ENCODE measurements at places on chromosomes 2 and 18.

GRCh38 chr2:100580367-100581276 is 17.8 kb downstream of the PDCL3 start:
- DNase-seq: peak; percentile 46

- DNase-seq: no peak
Measured at GRCh38 chr2:37388074-37388473, 43.6 kb downstream of the QPCT start.

DNA sequence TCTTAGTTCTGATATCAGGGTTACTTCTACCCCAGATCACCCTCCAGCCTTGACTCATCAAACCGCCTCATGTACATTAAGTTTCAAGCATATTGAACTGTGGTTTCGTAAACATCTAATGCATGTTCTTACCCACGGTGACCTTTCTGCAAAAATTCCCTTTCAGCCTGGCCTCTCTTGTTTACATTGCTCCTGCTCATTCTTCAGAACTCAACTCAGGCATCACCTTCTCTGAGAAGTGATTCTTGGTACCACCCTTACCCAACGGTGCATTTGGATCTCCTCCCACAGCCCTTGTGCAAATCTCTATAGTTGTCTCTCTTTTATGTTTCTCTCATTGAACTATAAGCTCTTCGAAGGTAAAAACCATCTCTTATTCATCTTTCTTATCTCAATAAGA is 503.1 kb upstream of the PKDCC start:
- no peak for DNase-seq

- no peak for DNase-seq
Measured at GRCh38 chr2:113858764-113859163, 31.1 kb upstream of the ACTR3 start.

- DNase-seq: no peak
Measured at GRCh38 chr2:132407784-132408183, 8.8 kb upstream of the GPR39 start.

GRCh38 chr18:72360634-72361033 is 183.5 kb downstream of the CBLN2 start:
- no peak for DNase-seq

DNA sequence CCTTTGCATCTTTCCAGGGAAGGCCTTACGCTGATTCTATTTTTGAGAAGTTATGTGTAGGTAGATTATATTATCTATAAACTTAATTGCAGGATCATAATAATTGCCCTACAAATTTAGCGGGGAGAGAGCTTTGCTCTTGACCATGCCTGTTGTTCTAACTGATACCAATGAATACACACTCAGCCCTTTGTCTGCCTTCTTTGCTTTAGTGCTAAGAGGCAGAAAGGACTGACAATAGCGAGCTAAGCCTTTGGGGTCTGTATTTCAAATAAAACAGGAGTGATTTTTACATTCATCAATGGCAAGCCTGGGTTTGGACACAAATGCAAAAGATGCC is 115.3 kb upstream of the STON1 start:
- DNase-seq: no peak

DNA sequence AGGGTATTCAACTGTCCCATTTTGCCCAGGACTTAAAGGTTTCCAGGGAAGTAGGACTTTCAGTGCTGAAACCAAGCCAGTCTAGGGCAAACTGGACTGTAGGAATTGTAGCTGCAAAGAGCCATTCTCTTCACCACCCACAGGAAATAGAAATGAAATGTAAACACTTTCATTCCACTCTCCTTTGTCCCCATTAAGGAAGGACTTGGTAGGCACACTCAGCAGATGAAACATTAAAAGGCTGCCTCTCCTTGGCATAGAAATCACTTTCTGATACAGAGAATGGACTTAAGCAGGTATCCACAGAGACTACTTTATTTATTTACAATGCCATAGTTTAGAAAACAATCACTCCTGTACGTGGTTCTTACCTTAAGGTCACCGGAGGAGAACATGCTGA is 102.9 kb upstream of the CCDC195 start:
- DNase-seq: no peak

DNA sequence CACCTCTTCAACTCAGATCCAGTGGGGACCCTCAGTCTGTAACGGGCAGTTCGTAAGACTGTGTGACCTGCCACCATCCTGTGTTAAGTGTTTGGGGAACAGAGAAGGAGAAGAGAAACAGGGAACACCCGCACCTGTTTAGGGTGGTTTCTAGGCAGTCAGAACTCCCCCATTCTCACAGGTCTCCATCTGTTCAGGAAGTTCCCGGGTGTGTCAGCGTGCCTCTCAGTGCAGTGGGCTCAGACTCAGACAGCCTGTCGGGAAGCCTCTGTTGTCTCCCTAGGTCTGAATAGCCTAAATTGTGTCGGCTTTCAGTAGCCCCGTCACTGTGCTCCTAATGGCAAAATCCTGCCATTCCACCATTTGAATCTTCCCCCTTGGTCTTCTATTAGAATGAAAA is 256.6 kb downstream of the LOXHD1 start:
- DNase-seq: no peak

GRCh38 chr2:208361077-208361441 is 45.5 kb upstream of the PTH2R start:
- DNase-seq: no peak

DNA sequence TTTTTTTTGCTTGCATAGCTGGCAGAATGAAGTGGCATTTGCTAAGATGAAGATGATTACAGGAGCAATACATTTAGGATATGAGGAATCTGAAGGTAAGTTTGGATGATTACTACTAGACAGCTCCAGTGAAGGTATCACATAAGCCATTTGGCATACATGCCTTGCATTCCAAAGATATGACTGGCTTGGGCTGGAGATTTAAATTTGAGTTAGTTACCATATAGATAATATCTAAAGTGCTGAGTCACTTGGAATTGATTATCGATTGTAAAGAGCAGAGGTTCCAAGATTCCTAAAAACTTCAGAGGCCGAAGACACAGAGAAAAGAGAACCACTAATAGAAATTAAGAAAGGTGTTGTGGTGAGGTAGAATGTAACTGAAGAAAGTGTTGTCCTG is 1026.4 kb downstream of the DSC3 start:
- DNase-seq: no peak

GRCh38 chr2:33541243-33541642 is 57.9 kb downstream of the FAM98A start:
- no peak for DNase-seq

DNA sequence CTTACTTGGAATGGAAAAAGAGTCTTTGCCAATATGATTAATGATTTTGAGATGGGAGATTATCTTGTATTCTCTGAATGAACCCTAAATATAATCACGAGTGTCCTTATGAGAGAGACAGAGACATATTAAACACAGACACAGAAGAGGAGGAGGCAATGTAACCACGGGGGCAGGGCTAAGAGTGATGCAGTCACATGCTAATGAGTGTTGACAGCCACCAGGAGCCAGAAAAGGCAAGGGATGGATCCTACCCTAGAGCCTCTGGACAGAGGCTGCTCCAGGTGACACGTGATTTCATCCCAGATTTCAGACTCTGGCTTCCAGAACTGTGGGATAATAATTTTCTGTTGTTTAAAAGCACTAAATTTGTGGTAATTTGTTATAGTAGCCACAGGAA is 679.6 kb downstream of the MBD2 start:
- no peak for DNase-seq

DNA sequence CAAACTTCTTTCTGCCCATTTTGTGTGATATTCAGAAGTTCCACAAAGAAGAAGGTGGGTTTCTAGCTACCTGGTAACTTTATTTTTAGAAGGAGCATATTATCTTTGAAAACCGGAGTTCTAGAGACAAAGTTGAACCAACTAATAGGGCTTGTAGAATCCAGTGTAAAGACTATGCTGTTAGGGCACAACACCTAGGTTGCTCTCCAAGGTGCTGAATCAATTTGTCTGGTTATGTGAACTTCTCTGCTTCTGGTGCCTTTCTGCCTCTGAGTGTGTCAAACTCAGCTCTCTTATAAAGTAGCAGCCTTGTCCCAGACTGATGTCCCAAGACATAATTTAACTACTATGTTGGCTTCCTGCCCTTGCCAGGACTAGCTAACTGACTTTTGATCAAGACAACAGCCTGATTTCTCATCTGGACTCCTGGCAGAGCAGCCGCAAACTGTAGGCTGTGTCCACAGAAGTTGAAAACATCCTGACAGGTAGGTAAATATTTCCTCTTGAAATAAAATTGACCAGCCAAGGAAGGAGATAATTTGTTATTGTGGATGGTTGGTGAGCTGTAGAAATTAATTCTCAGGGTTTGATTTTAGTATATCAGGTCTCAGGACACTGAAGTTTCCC is 119.4 kb downstream of the CYRIA start:
- DNase-seq: no peak

DNA sequence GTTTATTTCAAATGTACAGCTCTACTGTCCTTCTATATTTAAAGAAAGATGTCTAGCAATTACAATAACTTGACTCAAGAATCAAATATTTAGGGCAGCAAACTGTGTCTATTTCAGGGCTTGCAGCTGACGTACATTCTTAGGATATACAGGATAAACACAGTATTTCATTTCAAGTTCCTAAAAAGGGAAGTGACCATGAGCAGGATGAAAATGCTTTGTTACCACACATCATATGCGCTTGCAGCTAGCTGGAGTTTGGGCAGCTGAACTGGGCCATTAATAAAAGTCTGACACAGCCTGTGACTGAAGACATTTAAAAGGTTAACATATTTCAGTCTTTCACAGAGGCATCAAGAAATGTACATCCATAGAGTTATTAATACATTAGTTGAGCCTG is 264.6 kb upstream of the TRIB2 start:
- DNase-seq: no peak

- no peak for DNase-seq
Measured at GRCh38 chr18:73038336-73038735, 170.5 kb upstream of the NETO1 start.

DNA sequence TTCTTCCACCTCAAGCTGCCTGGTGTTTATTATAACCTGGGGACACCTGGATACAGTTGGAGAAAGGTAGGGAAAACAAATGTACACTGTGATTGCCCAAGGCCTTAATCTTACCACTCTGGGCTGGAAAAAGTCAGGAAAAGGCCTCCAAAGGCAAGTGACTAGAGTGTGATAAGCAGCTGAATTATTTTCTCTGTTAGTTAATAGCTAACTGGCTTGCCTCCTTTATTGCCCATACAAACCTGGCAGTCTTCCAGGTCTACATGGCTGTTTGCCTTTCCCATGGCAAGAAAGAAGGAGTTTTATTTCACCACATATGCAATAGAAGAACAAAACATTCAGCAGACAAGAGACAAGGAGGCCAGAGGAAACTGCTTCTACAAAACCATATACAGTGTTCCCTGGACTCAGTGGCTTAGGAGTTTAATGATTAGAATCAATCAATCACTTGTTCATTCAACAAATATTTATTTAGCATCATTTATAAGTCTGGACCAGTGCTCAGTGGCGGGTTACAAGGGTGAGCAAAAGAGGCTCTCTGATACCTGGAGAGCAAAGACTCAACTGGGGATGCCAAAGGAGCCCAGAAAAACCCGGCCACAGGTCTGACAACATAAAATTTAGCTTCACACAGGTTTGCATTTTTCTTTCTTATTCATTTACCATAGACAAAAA is 27.5 kb upstream of the SUCLG1 start:
- no peak for DNase-seq

DNA sequence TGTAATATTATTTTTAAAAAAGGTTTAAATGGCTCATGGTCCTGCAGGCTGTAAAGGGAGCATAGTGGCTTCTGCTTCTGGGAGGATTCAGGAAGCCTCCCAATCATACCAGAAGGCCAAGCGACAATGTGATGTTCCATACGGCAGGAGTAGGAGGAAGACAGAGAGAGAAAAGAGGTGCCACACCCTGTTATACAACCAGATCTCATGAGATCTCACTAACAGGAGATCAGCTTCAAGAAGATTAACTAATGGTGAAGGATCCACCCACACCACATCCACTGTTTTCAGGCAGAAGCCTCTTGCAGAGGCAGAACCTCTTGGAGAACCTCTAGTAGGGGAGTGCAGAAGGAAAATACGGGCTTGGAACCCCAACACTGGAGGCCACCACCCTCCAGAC is 103.9 kb upstream of the TEKT4 start:
- DNase-seq: no peak

DNA sequence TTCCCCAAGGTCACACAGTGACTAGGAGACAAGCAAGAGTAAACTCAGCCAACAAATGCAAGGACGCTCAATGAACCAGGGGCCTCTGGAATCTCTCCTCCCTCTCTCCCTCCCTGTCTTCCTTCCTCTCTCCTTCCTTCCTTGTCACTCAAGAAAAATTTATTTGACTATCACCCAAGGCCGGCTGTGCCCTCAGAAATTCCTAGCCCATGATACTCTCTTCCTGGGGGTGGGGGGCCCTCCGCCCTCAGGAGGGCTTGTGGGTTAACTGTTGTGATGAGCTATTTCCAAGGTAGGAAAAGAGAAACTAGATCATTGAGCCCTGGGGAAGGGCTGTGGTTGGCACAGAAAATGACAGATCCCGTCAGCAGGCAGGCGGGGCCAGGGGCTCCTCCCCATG is 21.7 kb downstream of the INHBB start:
- no peak for DNase-seq

- DNase-seq: no peak
Measured at GRCh38 chr2:62920070-62920469, 130.6 kb upstream of the OTX1 start.

- no peak for DNase-seq
Measured at GRCh38 chr2:17626986-17627385, 86.5 kb downstream of the VSNL1 start.

GRCh38 chr2:60884800-60885199 is 3.4 kb downstream of the REL start:
- no peak for DNase-seq

- DNase-seq: no peak
Measured at GRCh38 chr2:112640800-112641675, 4.7 kb upstream of the SLC20A1 start.

DNA sequence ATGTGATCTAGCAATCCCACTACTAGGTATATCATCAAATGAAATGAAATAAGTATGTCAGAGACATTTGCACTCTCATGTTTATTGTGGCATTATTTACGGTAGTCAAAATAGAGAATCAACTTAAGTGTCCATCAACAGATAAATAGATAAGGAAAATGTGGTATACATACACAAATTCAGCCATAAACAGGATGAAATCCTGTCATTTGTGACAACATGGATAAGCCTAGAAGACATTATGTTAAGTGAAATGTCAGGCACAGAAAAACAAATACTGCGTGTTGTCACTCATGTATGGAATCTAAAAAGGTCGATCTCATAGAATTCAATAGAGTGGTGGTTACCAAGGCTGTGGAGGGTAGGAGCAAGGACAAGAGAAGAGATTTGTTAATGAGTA is 22.1 kb upstream of the CBLN2 start:
- DNase-seq: no peak

- peak; percentile 38 for DNase-seq
Measured at GRCh38 chr18:49723648-49724180, 89.6 kb downstream of the ACAA2 start.

GRCh38 chr2:221202431-221202830 is 369.7 kb downstream of the EPHA4 start:
- no peak for DNase-seq

DNA sequence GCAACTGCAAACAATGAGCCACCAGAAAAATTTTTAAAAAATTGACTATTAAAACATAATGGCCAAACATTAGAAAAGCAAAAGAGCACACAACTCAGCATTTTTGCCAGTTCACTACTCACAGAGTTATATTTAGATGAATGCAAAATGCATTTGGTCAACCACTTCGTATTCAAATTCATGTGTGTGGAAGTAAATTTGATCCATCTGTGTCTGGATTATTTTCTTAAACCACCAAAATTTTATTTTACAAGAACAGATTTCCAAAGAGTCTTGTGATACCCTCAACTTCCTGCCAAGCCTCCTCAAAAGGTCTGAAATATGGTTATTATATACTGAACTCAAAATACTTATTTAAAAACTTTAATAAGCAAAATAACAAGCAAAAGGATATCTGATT is 57.4 kb downstream of the PPP1R1C start:
- DNase-seq: no peak

GRCh38 chr2:226906163-226906693 is 70.4 kb downstream of the RHBDD1 start:
- DNase-seq: no peak

Data from stimulated activated naive CD8-positive, alpha-beta T cell treated with anti-CD3 and anti-CD28 coated beads, Interleukin-15, Interleukin-2, amounts not matched to agents 100 U/mL and 50 U/mL, for 24 hours (primary cell).